Activated CD4-positive, alpha-beta T cell treated with anti-CD3 and anti-CD28 coated beads for 36 hours (primary cell): ENCODE measurements at places on chromosomes 13 and 19. TPM values are rescaled to one million over a fixed set of nuclear protein-coding genes. Genes with fewer than 3 reads are reported as not detected.

The MTMR6 gene
- 10.7 TPM for total RNA-seq

The CERS4 gene
- total RNA-seq: 21.8 TPM

The ITGBL1 gene
- total RNA-seq: not detected

The FGF22 gene
- total RNA-seq: not detected

DNA sequence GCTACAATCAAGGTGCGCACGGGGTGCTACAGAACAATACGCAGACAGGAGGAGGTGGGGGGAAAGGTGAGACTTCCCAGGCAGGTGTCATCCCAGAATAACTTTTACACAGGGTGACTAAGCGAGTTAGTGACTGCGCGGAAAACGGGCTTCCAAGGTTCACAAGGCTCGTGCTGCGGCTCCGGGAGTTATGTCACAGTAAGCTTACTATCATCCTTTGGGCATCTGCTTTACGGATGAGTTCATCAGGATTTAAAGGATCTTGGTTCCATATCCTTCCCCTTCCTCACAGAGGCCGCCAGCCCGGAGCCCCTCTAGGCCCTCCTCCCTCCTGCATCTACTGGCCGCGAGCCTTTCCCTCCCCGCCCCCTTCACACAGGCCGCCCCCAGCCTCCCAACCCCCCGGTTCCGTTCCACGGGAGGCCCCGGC, 474 bp upstream of the IFT88 start:
- no peaks in the 10 kb centered on the region for H3K27me3 ChIP-seq
- DNase-seq: no peak

DNA sequence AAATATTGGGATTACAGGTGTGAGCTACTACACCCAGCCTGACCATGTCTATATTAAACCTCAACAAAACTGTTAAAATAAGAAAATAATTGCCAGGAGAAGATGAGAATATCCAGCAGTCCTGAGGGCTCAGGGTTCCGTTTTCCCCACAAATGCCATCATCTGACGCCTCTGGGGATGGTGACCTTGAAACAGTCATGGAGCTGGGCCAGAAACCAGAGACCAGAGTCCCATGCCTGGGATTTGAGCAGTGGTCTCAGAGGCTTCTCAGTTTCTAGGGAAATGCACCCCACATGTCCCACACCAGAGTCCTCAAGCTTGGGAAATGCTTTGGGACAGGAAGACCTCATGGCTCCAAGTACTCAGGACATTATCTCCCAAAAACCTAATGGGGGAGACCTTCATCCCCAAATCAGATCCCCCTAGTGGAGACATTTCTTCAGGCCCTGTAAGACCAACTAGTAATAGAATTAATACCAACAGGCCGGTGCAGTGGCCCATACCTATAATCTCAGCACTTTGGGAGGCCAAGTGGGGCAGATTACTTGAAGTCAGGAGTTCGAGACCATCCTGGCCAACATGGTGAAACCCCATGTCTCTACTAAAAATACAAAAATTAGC, 2.9 kb upstream of the MAP1S start:
- no peak overlapping the region for H3K4me3 ChIP-seq
- no peaks in the 10 kb centered on the region for H3K27me3 ChIP-seq
- H3K4me1 ChIP-seq: peaks cover 28% of the 10 kb centered on the region
- peaks cover 5% of the 10 kb centered on the region for H3K36me3 ChIP-seq
- no peak for DNase-seq

DNA sequence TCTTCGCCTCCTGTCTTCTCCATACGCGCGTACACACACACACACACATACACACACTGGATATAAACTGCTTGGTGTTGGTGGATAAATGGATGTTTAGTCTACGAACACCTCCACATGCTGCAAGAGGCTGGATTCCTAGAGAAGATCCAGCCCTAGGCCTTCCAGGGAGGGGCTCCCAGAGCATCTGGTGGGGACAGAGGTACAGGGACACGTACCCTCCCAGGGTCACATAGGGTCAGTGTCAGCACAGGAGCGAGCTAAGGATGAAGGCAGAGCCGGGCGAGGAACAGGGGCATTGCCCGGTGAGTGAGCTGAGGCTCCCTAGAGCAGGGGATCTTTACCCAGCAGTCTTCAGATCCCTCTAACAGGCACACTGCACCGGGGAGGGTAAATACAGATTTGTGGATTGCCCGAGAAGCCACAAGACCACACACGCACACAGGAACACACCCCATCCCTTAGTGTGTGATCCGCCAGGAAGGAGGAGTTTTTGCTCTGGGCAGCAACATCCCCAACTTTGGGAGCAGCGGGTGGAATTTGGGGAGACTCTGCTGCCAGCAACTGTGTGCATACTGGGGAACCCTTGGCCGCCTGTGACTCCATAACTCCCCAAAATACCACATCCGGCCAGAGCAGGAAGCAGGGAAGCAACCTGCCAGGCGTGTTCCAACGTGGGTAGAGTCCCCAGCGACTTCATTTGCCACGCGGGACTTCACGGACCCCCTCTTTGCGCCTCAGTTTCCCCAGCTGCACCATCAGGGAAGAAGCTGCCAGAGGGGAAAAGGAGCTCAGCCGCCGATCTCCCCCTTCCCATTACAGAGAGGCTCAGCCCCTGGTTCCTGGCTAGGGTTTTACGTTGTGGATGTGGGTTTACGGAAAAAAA, 5.8 kb upstream of the TLE2 start:
- H3K4me3 ChIP-seq: peak overlapping the region; percentile 83
- H3K27me3 ChIP-seq: peaks cover 3% of the 10 kb centered on the region
- peaks cover 23% of the 10 kb centered on the region for H3K4me1 ChIP-seq
- H3K27ac ChIP-seq: peak overlapping the region; percentile 96

DNA sequence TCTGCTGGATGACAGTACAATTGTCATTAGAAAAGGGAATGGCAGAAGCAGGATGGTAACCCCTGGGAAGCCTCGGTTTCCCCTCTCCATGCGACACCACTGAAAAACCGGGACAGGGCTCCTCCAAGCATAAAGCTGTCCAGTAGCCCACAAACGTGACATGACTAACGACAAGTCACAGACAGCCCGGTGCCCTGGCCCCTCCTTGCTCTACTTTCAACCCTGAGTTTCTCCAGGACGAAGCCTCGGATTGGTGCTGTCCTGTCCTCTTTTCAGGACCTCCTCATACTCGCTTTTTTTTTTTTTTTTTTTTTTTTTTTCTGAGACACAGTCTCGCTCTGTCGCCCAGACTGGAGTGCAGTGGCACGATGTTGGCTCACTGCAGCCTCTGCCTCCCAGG, 16.3 kb downstream of the DPP9 start:
- no peak overlapping the region for H3K27ac ChIP-seq
- H3K4me1 ChIP-seq: peaks cover 7% of the 10 kb centered on the region
- H3K4me3 ChIP-seq: no peak overlapping the region
- no peak for DNase-seq

DNA sequence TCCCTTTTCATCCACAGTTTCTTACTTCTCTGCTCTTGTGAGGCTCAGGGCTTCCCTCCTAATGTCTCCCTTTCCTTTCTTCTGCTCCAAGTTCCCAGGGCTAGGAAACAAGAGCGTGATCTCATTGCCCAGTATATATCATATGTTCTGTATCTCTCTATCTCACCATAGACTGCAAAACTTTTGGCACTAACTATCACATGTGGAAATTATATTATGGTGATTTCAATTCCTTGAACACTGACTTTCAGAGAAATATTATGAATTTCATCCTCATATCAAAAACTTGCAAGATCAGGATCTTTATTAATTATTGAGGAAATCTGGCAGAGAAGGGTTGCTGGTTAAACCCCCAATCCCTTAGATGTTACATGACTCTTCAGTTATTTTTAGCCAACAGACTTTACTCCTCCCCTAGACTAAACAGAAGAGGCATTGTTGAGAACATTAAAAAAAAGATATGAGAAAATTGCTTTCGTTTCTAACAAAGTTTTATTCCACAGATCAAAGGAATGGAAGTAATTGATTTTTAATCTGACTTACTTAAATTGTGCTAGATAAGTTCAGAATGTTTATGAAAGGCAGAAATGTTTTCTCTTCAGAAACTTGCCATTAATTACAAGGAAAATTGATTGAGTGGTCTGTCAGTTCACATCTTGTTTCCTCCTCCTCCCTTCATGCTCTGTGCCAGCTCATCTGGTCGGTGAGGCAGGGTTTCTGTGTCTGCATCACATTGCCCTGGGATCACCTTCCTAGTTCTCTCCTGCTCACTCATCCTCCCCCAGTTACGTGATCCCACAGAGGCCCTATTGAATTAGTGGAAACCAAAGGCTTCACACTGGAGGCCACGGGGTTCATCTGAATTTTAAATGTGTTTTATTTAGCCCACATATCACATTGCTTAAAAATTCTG, 378.5 kb downstream of the LMO7 start:
- no peak overlapping the region for H3K4me3 ChIP-seq
- no peaks in the 10 kb centered on the region for H3K27me3 ChIP-seq
- no peak for DNase-seq
- no peaks in the 10 kb centered on the region for H3K4me1 ChIP-seq

GRCh38 chr13:24672141-24673132, 7.8 kb upstream of the ATP12A start:
- no peak for DNase-seq
- peaks cover 9% of the 10 kb centered on the region for H3K4me1 ChIP-seq
- no peaks in the 10 kb centered on the region for H3K36me3 ChIP-seq
- no peak overlapping the region for H3K27ac ChIP-seq
- H3K4me3 ChIP-seq: no peak overlapping the region

GRCh38 chr13:47294691-47295090, 397.8 kb upstream of the HTR2A start:
- peaks cover 7% of the 10 kb centered on the region for H3K27me3 ChIP-seq
- no peaks in the 10 kb centered on the region for H3K4me1 ChIP-seq
- no peaks in the 10 kb centered on the region for H3K36me3 ChIP-seq
- no peak overlapping the region for H3K27ac ChIP-seq
- no peak for DNase-seq
